Stimulated activated memory B cell treated with anti-CD40 and anti-IgM and Interleukin-4, amounts not matched to agents 10 μg/mL and 1 μg/mL and 100 μg/mL, for 72 hours (primary cell): ENCODE measurements at places on chromosomes 1 and 21.

- no peak for ATAC-seq
Observed at GRCh38 chr1:207691841-207692240, 46.9 kb downstream of the CR1L start.

- ATAC-seq, result no peak
Observed at GRCh38 chr1:174445817-174446216, 1.9 kb upstream of the GPR52 start.

DNA sequence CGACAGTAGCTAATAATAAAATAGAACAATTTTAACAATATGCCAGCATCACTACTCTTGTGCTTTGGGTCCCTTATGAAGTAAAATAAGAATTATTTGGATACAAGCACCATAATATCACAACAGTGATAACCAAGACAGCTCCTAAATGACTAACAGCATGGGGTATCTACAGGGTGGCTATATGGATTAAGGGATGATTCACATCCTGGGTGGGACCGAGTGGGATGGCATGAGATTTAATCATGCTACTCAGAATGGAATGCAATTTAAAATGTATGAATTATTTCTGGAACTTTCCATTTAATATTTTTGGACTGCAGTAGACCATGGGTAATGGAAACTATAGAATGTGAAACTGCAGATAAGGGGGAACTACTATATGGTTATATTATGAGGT is 28.1 kb upstream of the B3GALNT2 start:
- no peak for ATAC-seq

DNA sequence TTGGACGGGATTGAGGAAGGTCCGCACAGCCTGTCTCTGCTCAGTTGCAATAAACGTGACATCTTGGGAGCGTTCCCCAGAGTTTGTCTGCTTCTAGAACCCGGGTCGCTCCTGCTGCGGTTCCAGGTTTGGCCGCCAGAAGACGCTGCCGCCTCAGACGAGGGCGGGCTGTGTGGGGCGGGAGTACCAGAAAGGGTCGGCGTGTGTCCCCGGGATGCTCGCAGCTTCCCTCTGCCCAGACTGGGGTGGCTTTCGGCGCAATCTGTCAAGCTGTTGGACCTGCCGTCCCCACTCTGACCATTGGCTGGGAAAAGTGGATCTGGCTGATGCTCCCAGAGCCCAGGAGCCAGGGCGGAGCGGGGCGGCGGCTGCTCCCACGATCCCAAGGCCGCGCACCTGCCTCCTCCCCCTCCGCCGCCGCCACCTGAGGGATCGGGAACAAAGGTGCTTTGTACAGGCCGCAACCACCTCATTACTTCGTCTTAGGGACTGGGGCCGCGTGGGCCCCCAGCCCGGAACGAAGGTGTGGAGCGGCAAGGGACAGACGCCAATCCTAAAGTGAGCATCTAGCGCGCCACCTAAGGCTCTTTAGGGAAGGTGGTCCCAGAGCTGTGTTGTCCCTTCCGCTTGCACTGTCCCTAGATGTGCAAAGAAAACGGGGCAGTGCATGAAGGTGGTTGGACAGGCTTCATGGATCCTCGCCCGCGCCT is 683 bp upstream of the EFNA4 start:
- peak; percentile 64 for ATAC-seq

DNA sequence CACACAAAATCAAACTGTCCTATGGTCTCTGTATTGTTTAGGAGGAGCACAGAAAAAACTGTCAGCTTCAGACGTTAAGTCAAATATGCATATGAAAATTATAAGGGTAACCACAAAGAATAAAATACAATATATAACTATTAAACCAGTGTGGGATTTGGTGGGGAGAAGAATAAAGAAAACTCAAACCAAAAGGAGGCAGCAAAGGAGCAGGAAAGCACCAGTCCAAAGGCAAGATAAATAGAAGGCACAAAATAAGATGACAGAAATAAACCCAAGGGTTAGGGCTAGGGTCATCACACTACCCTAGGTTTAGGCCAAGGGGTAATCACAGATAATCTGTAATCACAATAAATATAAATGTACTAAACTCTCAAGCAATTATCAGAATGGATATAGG is 32.8 kb downstream of the DLGAP3 start:
- ATAC-seq, result no peak

GRCh38 chr1:83882906-83883305 is 116.0 kb downstream of the TTLL7 start:
- no peak for ATAC-seq

GRCh38 chr1:202233804-202234203 is 40.2 kb downstream of the LGR6 start:
- no peak for ATAC-seq

DNA sequence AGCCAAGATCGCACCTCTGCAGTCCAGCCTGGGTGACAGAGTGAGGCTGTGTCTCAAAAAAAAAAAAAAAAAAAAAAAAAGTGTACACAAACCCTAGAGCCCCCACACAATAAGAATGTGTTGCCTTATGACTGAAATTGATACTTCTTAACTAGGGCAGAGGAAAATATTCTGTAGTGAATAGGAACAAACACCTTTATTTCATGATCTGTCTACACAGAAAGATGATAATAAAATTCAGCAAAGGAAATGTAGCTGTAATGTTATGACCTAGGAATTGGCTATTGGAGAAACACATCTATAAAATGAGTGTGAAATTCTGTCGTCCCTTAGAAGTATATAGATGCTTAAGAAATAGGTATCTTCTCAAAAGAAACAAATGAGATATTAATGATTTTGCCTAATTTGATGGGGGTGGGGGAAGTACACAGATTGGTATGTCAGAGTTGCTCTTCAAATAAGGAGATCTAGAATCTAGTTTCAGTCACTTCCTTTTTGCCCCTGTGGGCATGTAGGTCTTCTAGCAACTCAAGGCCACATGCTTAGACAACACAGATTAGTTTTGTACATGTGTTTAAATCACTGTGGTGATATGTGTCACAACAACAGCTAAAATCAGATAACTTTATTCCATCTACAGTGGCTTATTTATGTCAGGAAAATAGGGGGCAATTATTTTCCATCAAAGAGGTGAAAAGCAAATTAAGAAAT is 10.7 kb upstream of the GPR25 start:
- peak; percentile 71 for ATAC-seq

- ATAC-seq, result peak; percentile 51
Observed at GRCh38 chr1:116711263-116711840, 42.9 kb upstream of the CD2 start.

DNA sequence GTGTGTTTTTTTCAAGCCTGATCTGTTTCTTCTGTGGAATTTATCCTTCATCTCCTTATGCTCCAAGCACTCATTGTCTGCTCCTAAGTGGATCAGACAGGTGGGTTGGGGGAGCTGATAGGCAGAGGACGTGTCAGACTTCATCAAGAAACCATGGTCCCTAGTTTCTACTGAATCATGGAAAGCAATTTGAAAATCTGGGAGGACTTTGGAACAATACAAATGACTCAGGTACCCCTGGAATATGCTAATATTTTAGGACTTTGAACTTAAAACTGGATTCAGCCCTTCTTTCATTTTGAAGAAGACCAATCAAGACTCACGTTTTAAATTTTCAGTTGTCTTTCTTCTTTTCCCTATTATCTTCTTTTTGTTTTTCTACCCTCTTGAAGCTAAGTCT is 7.7 kb downstream of the ABCG1 start:
- ATAC-seq, result no peak

GRCh38 chr1:210222340-210223006 is 10.1 kb upstream of the SERTAD4 start:
- ATAC-seq, result no peak

GRCh38 chr1:19433719-19433998 is 51.7 kb downstream of the CAPZB start:
- no peak for ATAC-seq

DNA sequence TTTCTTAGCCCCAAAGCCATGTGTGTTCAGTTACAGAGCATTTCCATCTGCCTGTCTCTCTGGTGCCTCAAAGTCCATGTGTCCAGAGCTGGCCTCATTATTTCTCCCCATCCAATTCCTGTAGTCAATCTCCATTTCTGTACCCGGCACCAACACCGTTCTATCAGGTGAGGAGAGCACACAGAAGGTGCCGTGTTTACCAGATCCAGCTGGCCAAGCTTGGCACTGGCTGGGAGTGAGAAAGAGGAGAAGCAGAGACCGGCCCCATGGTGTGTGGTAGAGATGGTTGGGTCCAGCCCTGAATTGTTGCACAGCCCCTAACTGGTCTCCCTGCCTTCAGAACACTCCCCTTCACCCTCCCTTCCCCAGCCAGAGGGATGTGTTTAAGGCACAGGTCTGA is 7.5 kb upstream of the SSBP3 start:
- ATAC-seq, result no peak

- ATAC-seq, result no peak
Observed at GRCh38 chr1:160068225-160068624, 1.7 kb downstream of the KCNJ10 start.

- ATAC-seq, result no peak
Observed at GRCh38 chr1:101162736-101163735, 73.8 kb upstream of the S1PR1 start.

- ATAC-seq, result no peak
Observed at GRCh38 chr1:213681788-213682340, 305.9 kb upstream of the PROX1 start.

DNA sequence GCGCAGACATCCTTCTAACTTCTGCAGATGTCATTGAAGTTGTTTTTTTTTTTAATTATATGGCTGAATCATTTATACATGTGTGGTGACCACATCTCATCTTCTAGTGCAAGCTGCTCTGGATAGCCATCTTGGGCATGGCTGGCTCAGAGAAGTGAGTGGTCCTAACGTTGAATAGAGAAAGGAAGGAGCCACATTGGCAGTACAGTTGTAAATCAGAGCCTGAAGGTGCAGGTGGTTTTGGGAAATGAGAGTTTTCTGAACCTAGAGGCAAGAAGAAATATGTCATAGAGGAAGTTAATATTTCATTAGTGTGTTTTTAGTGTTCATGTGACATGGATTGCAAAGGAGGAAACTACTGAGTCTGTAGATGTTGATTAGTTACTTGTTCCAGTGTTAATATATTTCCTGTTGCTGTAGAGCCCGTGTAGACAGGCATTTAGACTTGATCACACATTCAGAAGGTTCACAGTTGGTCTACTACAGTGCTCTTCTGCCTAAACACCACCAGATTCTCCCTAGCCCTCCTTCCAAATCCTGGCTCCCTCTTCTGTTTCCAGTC is 163.7 kb downstream of the ROR1 start:
- no peak for ATAC-seq

DNA sequence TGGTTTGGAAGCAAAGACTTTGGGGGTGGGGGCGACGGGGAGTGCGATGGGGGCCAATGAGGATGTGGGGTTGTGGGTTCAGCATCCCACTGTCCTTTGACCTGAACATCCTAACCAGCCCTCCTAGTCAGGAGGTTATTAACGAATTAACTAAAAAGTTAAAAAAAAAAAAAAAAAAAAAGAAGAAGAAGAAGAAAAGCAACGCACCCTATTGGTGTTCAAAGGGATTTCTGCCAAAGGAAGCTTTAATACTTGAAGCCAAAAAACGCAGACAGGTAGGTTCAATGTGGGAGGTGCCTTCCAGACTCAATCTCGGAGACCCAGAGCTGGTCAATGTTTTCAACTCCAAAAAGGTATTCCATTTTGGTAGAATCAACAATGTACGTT is 2.2 kb downstream of the CLIC6 start:
- no peak for ATAC-seq

DNA sequence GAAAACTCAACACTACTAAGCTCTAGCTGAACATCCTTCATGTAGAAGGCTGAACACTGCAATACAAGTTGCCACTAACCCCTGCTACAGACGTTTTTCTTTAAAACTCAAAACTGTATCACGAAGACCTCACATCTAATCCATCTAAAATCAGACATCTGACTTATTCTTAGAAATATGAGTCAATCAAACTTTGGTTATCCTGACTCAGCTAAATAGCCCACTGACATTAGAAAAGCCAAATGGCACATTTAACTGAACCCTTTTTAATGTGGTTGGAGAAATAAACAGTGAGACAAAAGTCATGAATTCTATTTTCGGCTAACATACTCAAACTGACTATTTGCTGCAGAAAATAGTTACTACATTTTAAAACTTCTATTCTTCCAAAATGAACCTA is 35.6 kb downstream of the WLS start:
- no peak for ATAC-seq

- ATAC-seq, result no peak
Observed at GRCh38 chr1:41621791-41622190, 137.3 kb upstream of the EDN2 start.

- no peak for ATAC-seq
Observed at GRCh38 chr1:152585586-152585985, 5.3 kb upstream of the LCE3D start.

- ATAC-seq, result no peak
Observed at GRCh38 chr1:152817309-152817708, 5.5 kb downstream of the LCE1B start.

DNA sequence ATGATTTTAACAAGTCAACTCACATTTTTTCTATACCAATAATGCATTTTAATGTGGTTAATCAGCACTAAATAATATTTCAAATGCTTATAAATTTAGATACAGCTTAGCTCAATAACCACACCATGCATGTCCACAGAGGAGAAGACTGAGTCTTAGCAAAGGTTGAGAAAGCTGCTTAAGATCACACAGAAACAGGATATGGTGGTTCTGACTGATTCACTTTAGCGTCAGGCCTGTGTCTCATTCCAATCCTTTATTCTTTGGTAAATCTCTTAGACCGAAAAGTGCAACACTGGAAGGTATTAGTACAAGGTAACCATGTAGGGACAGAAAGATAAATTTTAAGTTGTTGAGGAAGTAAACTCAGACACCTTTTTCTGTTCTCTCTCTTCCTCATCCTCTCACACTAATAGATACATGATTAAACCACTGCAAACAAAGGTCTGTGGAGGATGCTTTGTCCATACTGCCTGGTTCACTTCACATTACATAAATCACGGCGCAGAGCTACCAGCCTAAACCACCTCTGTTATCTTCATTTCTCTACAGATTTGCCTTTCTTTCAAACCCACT is 139.0 kb downstream of the DPYD start:
- ATAC-seq, result no peak

DNA sequence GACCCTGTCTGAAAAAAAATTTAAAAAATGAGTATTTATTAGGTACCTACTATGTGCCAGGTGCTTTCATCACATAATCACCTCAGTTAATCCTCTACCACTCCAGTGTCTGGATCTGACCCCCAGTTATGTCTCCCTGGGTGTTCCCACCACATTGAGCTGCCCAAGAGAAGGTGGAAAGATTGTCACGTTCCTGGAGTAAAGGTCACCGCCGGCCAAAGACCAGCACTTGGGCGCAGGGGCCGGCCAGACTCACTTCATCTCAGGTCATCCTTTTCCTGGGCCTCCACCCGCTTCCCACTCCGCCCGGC is 714 bp downstream of the PYCR2 start:
- no peak for ATAC-seq

GRCh38 chr1:228416217-228416933 is at the start of gene TRIM17:
TSS of gene TRIM17 (minus strand) at chr1:228416861. CDS start at chr1:228415072, 1,789 bp downstream.
- peak; percentile 49 for ATAC-seq

DNA sequence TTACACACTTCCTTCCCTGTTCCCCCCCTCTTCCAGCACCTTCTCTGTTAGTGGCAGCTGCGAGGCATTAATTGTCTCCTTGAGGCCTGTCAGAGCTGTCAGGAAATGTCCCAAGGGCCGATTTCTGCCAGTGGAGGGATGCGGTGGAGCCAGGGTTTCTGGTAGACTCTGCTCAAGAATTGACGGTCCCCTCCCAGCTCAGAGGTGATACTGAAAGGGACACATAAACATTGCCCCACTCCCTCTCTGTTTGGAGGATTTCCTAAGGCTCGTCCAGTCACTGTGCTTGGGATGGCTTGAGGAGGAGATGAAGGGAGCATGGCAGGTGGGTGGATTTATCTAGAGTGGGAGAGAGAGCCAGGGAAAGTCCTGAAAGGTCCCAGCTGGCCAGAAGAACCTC is 61.4 kb upstream of the CD34 start:
- ATAC-seq, result no peak

- no peak for ATAC-seq
Observed at GRCh38 chr1:37147906-37148305, 113.6 kb upstream of the GRIK3 start.
